ENCODE measurements at places on chromosomes 2 and 18.

DNA sequence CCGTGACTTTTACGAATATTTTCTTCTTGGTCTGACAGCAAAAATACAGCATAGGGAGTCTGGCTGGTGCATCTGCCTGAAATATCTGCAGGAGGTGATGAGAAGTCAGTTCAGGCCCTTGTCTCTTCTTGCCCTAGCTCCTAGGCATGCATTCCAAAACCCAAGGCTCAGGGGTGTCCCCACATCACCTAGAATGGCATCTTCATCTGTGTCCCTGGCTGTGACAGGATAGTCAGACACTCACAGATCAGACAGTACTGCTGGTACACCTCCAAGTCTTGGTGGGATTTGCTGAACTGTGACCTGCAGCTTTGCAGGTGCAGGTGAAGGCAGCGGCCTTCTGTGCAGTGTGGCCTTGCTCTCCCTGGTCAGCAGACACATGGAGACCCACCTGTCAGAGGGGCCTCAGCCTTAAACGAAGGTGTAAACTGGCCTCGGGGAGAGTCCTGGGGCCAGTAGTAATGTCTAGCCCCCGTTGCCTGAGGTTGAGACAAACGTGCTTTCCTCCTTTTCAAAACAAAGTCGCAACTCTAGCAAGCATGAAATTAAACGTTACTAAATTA lies 42.8 kb downstream of the MBP start:
- DNase-seq = no peak

GRCh38 chr2:19689646-19690168 lies 212.1 kb downstream of the TTC32 start:
- no peak for DNase-seq

DNA sequence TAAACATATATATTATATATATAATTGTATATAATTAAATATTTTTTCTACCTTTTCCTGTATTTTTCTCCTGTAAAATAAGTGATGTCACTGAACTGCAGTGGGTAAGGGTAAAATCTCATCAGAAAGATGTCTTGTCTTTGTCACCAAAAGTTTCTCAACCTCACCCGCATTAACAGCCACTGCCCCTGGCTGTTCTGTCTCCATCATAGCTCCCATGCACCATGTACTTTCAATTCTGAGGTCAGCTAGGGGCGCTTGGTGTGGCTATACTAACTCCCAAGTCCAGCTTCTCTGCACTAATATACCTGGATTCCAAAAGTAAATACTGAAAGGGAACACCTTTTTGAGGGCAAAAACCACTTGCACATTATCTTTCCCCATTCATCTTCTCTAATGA lies 46.6 kb downstream of the MAP2 start:
- DNase-seq = no peak

DNA sequence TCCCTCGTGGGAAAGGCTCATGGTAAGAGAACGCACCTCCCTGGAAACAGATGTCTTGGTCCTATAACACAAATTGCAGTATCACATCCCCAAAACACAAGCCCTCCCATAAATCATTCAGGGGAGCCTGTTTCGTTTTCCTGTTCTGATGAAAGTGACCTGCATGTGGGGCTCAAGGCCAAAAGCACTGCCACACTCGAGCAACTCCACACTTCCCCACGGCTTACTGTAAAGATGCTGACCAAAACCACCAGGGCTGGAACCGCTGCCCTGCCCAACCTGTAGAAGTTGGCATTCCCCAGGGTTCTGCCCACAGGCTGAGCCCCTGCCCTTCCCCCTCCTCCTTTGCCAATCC lies 139.7 kb downstream of the BCL11A start:
- DNase-seq = peak; percentile 10

DNA sequence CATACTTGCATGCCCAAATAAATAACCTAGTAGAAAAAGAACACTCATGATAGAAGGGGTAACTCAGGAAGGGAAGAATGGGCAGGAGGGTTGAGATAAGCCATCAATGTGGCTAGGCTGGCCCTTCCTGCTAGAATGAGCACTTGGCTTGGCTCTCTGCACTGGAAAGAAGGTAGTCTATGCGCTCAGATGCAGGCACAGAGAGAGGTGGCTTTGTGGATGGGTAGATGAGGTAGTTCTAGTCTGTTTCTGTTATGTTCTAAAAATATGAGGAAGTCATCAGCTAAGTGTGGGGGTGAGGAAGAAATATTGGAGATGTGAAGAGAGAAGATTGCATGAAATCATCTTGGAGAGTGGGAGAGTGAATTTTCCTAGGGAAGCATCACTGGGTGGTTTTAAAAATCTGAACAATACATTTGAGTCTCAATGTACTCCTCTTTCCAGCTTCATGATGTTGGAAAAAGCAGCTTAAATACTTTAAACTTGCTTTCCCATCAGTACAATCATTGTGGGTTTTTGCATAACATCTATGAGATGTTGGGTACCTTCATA lies 357.1 kb downstream of the CNTNAP5 start:
- no peak for DNase-seq

GRCh38 chr2:20224716-20225293 lies at the start of gene SDC1:
Gene SDC1 (minus strand): TSS chr2:20225130. CDS start chr2:20224867, 263 bp downstream.
- DNase-seq = no peak

- no peak for DNase-seq
These were observed 140.3 kb downstream of the NDUFA10 start for GRCh38 chr2:239884875-239885274.

DNA sequence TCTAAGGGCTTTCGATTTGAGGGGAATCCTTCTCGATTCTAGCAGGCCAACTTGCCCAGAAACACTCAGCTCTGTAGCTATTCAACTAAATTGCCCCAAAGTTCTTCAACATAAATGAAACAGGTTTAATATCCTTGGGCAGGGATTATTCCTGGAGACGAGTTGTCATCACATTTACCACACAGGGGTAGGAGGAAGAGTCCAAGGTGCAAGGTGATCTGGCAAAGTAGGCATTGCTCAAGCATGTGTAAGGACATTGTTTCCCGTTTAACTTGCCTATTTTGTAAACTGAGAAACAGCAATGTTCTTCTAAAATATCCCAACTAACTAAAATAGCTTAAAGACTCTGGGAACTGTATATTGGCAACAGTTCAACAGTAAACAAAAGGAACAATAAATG lies 814.3 kb downstream of the BCL11A start:
- DNase-seq = no peak

- DNase-seq = no peak
These were observed 247.3 kb downstream of the PTGR3 start for GRCh38 chr18:74961596-74961995.

- no peak for DNase-seq
These were observed 9.1 kb upstream of the AP1S3 start for GRCh38 chr2:223846515-223846914.

- no peak for DNase-seq
These were observed 705.9 kb upstream of the FSHR start for GRCh38 chr2:49860170-49860569.

GRCh38 chr2:73063909-73064875 lies 7.3 kb downstream of the SFXN5 start:
- DNase-seq = no peak

DNA sequence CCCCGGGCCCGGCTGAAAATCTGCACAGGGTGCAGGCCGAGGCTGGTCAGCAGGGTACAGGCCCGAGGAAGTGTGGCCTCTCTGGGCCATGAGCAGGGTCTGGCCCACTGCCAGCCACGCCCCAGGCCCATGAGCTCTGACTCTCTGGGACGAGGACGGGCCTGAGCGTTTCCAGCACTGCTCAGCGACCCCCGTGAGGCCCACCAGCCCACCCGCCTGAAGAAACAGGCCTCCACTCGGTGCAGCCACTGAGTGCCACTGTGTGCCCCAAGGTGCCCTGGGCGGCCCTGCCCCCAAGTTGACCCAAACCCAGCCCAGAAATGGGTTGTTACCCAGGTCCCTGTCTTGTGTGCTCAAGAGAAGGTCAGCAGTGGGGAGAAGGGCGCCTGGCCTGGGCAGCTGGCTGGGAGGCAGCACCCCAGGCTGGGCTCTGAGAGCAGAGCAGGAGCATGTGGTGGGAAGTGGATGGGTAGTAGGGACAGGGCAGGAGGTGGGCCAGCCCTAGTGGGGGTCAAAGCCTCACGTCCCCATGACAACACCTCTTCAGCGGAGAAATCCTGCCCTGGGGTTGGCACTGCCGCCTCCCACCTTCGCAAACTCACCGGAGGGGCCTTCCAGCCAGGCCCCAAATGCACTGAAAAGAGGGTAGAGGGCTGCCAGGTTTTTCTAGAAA lies 2.1 kb upstream of the SNED1 start:
- no peak for DNase-seq

GRCh38 chr2:148253685-148254084 lies 232.8 kb downstream of the MBD5 start:
- DNase-seq = peak; percentile 7

DNA sequence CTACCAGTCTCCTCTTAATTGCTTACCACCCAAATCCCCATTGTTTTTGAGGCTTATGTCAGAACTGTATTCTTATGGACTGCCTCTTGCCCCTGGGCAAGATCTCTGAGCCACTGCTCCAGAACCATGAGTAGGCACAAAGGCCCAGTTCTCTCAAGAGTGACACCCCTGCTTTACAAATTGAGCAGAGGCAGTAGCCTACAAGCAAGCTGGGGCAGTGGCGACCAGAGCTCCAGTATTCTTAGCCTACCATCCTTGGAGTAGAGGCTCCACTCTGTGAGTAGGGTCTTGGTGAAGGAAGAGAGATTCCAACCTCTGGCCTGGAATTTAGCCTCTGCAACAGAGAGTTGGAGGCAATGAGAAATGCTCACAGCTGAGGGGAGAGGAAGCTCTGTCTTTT lies 36.5 kb downstream of the WDR75 start:
- DNase-seq = no peak

- no peak for DNase-seq
These were observed 146.5 kb downstream of the AGAP1 start for GRCh38 chr2:235640377-235640776.

DNA sequence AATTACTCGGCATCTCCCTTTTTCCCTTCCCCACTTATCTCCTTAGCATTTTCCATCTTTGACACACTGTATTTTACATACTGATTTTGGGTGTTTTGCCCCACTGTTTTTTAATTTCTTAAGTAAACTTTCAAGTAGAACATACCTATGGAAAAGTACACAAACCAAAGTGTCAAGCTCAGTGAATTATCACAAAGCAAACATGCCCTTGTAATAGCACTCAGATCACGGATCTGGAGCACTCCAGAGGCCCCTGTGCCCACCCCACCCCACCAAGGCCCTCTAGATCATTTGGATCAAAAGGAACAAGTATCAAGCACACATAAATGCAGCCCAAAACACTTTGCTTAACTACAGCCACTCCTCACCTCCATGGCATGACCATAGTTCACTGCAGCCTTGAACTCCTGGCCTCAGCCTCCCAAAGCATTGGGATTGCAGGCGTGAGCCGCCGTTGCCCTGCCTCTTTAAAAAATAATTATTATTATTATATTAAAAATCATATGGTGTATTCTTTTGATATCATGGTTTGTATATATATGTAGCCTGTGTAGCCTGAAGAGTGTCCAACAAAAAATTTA lies 38.1 kb downstream of the FER1L5 start:
- no peak for DNase-seq

All from CD4-positive, alpha-beta T cell treated with Interleukin-10 for 1 hour (primary cell).